ENCODE measurements at places on chromosomes 5 and 9.

DNA sequence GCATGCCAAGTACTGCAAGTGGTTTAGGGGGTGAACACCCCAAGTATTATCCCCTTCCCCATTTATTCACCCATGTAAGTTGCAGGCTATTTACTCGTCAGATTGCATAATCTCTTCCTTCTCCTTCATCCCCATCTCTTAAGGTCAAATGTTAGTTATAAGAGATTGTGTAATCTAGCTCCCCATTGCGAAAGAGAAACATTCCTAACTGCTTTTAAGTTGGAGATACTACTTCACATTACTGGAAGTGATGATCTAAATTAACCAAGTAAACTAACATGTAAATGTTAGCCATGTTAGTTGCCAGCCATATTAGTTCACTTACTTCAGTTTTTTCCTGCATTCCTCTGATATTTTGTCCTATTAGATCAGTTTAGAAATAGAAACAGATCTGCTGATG lies 262.3 kb downstream of the TAF11L14 start:
- H3K27me3 ChIP-seq, result no peaks in the 10 kb centered on the region
- no peak overlapping the region for H3K27ac ChIP-seq
- DNase-seq, result no peak
- no peak overlapping the region for H3K4me3 ChIP-seq
- H3K36me3 ChIP-seq, result no peaks in the 10 kb centered on the region
- H3K4me1 ChIP-seq, result no peaks in the 10 kb centered on the region

DNA sequence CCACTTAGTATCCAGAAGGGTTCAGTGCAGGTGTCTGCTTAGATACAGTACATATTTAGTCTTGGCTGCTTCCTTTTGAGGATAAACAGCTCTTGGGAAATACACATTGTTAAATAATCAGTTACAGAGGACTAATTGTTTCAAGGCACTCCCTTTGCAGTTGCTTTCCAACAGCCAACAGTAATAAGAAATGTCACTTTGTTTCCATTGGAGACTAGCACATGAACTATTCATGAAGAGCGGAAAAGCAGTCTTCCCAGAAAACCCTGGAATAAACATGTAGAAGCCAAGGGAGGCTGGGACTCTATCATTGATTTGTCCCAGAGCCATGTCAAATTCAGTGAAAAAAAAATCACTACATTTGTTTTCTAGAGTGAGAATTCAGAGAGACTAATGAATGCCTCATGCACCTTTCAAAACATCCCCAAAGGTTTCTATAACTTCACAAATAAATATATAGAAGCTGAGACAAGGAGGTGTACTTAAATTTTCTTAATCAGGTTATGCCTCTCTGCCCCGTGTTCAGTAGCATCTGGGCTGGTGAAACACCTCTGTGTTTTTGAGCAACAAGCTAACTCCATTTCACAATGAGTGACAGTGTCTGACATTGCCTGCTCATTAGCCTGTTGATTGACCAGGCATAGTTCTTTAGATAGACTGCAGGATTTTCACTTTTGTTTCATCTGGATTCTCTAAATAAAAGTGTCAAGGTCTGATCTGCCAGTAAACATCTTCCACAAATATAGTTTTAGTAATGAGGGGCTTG lies 271.5 kb downstream of the ARRDC3 start:
- H3K36me3 ChIP-seq, result no peaks in the 10 kb centered on the region
- peaks cover 7% of the 10 kb centered on the region for H3K4me1 ChIP-seq
- H3K27me3 ChIP-seq, result peaks cover 16% of the 10 kb centered on the region
- no peak for DNase-seq
- H3K27ac ChIP-seq, result no peak overlapping the region

DNA sequence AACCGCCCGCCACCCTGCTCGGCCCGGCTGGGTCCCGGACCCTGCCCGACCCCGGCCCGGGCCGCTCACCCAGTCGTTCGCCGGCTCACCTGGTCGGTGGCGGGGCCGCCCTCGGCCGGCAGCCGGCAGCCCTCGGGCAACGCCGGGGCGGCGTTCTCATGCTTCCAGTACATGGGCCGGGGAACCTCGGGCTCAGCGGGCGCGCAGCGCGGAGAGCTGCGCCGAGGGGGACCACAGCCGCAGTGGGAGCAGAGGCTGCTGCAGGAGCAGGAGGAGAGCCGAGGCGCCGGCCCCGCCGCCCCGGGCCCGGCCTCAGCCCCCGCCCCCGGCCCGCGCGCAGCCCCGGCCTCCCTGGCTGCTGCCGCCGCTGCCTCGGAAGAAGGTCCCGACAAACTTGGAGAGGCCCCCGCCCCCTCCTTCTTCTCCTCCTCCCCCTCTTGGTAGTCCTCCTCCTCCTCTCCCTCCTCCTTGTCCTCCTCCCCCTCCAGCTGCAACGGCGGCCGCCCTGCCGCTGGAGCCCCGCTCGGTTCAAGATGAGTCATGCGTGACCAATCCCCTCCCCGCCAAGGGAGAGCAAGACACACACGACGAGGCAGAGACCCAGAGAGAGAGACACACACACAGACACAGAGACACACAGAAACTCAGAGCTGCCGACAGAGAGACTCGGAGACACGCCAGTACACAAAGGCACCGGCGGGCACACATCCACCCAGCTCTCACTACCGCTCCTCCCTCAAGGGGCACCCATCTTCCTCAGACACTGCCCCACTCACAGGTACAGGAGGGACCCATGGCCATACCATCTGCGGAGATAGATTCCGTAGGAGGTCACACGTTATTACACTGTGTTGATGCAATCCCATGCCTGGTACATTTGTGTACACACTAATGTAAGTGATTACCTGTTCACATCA lies at the start of gene LHX6:
Gene LHX6 (minus strand): TSS at position 390 of the 917 bp plus-strand sequence. CDS start 217 bp downstream, at position 173.
- H3K36me3 ChIP-seq, result no peaks in the 10 kb centered on the region
- no peak within 1 kb of the TSS for H3K4me3 ChIP-seq
- H3K27me3 ChIP-seq, result peaks cover 55% of the 10 kb centered on the region
- DNase-seq, result no peak

- H3K27me3 ChIP-seq, result no peaks in the 10 kb centered on the region
- no peak overlapping the region for H3K4me3 ChIP-seq
- no peak for DNase-seq
- no peaks in the 10 kb centered on the region for H3K36me3 ChIP-seq
- H3K4me1 ChIP-seq, result peaks cover 41% of the 10 kb centered on the region
- H3K27ac ChIP-seq, result no peak overlapping the region
Observed at GRCh38 chr5:110106750-110107149, 417.0 kb downstream of the MAN2A1 start.

DNA sequence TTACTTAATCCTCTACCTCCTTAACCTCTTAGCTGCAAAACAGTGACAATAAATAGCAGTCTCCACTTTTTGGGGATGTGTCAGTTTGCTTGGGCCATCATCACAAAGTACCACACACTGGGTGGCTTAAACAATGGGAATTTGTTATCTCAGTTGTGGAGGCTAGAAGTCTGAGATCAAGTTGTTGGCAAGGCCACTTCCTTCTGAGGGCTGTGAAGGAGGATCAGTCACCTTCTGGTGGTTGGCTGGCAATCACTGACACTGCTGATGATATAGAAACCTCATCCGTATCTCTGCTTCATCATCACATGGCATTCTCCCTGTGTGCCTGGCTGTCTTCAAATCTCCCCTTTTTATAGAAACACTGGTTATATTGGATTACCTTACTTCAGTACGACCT lies 187.1 kb upstream of the TBC1D2 start:
- H3K27me3 ChIP-seq, result peaks cover 4% of the 10 kb centered on the region
- H3K36me3 ChIP-seq, result no peaks in the 10 kb centered on the region
- H3K27ac ChIP-seq, result no peak overlapping the region
- H3K4me3 ChIP-seq, result no peak overlapping the region
- no peaks in the 10 kb centered on the region for H3K4me1 ChIP-seq

DNA sequence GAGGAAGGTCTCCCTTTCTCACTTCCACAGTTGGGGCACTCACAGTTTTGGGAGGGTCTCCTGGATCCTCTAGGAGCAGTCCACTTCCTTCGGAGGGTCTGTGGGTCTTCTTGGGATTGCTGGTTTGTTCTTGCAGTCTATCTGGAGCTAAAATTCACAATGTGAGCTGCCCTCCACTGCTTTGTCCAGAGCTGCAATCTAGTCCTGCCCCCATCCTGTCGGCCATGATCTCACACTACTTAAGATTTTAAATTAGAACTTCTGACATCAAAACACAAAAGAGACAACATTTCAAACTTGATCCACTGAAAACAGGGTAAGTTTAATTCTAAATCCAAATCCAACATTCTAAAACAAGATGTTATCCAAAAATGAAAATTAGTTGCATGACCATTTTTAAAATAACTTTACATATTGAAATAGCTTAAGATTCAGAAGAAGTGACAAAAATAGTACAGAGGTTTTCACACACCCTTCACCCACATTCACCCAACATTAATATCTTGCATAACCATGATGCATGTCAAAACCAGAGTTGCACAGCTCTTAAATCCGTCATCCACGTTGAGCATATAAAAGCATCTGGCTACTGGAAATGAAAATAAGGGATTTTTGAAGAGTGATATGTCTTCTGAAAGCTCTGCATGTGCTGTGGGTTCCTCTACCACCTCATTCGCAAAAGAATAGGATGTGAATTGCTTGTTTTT lies 113.7 kb upstream of the EPB41L4A start:
- H3K4me3 ChIP-seq, result no peak overlapping the region
- no peak for DNase-seq
- H3K27ac ChIP-seq, result no peak overlapping the region
- no peaks in the 10 kb centered on the region for H3K36me3 ChIP-seq

DNA sequence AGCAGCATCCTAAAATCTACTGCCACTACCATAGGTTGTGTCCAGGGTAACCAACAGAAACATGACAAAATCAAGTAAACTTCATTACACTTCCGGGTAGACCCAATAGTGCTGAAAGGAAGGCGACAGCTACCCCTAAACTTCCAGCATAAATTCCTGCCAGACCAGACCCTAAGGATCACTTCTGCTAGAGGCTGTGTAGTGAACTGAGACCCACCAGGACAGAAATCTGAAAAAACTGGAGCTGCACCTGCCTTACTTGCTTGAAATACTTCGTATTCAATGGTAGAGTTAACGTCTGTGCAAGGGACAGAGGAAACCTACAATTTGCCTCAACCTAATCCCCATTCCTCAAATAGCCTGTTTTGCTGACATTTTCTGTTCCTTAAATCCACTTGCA lies 1.0 kb upstream of the SECISBP2 start:
- H3K4me1 ChIP-seq, result peaks cover 86% of the 10 kb centered on the region
- H3K27me3 ChIP-seq, result no peaks in the 10 kb centered on the region
- peak overlapping the region; percentile 99 for H3K27ac ChIP-seq
- H3K4me3 ChIP-seq, result peak overlapping the region; percentile 87

DNA sequence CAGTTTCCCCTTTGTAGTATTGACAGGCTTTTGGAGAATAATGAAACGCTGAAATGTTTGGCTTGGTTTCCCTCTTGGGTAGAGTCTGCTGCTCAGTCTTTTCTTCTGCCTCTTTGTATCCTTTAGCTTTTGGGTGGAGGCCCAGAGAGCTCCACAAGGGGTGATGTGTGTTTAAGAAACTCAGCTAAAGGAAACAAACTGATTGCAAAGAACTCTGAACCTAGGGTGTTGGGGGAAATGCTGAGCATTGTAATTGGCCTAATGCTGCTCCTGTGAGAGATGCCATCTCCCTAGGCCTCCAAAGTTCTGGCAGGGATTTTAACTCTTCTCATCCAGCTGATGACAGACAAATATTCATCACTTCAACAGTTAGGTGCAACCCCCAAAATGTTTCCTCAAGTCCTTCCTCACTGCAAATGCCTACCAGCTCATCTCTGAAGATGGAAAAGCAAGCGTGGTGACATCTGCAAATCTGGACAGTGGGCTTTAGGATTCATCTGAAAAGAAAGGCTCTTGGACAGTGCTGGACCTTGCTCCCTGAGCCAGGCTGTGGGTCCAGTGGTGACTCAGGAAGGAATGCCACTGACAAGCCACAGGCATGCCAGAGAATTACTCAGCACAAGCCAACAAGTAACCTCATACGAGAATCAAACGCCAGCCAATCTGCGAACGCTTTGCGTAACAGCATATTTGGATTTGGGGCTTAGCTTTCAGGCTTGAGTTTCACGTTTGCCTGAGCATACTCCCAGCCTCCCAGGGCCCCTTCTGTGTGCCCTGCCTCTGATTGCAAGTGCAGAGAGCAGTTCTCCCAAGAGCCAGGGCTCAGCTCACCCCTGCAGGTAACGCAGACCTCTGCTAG lies 30.5 kb upstream of the ZSWIM6 start:
- H3K36me3 ChIP-seq, result no peaks in the 10 kb centered on the region
- H3K27me3 ChIP-seq, result peaks cover under 1% of the 10 kb centered on the region
- no peak for DNase-seq
- H3K27ac ChIP-seq, result no peak overlapping the region

- H3K27ac ChIP-seq, result no peak overlapping the region
- H3K4me3 ChIP-seq, result no peak overlapping the region
- H3K36me3 ChIP-seq, result no peaks in the 10 kb centered on the region
- no peaks in the 10 kb centered on the region for H3K4me1 ChIP-seq
Observed at GRCh38 chr9:88164850-88165249, 26.6 kb upstream of the SPATA31C2 start.

DNA sequence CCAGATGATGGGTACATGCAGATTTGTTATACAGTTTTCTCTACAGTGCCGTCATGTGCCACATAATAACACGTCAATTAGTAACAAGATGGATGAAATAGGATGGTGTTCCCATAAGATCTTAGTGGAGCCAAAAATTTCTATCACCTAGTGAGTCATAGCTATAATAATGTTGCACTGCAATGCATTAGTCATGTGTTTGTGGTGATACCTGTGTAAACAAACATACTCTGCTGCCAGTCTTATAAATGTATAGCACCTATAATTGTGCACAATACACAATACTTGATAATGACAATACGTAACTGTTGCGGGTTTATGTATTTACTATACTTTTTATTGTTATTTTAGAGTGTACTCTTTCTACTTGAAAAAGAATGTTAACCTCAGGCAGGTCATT lies 865.4 kb downstream of the MAT2B start:
- no peaks in the 10 kb centered on the region for H3K36me3 ChIP-seq
- H3K27me3 ChIP-seq, result no peaks in the 10 kb centered on the region
- no peak for DNase-seq
- no peak overlapping the region for H3K4me3 ChIP-seq
- no peaks in the 10 kb centered on the region for H3K4me1 ChIP-seq

DNA sequence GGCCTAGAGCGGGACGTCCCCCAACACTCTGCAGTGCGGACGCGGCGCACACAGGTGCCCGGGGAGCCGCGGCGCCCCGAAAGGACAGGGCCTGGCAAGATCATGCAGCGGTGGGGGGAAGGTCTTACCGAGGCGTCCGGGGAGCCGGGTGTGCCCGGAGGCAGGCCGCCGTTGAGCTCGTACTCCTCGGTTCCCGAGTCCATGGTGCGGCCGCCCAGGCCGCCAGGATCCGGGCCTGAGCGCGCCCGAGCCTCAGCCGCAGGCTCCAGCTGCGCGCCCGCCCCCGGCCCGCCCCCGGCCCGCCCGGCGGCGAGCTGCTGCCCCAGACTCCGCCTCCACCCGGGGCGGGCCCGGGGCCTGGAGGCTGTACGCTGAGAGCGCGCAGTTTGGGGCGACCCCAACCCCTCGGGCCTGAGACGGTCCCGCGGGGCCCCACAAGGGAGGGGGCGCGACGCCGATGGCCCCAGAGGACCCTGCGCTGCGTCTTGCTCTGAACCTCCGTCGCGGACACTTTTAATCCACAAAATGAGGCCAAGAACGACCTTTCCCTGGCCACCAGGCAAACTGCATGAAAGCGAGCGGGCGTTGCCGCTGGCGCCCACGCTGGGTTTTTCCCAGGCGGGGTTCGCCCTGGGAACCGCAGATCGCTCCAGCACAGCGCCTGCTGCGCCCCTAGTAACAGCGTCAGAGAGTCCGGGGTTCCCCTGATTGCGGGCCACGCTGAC lies at the start of gene NINJ1:
Gene NINJ1 (minus strand): TSS at position 237 of the 725 bp plus-strand sequence. CDS start 34 bp downstream, at position 203.
- peaks cover 60% of the 10 kb centered on the region for H3K4me1 ChIP-seq
- no peaks in the 10 kb centered on the region for H3K27me3 ChIP-seq
- peak; percentile 84 for DNase-seq
- H3K27ac ChIP-seq, result peak within 1 kb of the TSS; percentile 89

- peaks cover 9% of the 10 kb centered on the region for H3K4me1 ChIP-seq
- peaks cover 13% of the 10 kb centered on the region for H3K36me3 ChIP-seq
Observed at GRCh38 chr5:156956321-156956720, 6.7 kb downstream of the TIMD4 start.
